ENCODE measurements at places on chromosomes 6 and 20. TPM values are rescaled to one million over a fixed set of nuclear protein-coding genes. Genes with fewer than 3 reads are reported as not detected.

The SOBP gene
- 14.6 TPM for polyA plus RNA-seq

The ZNF311 gene
- polyA plus RNA-seq = 5.4 TPM

The SGK2 gene
- polyA plus RNA-seq = 38.9 TPM

The AGPAT1 gene
- 94.6 TPM for polyA plus RNA-seq

The GJA10 gene
- not detected for polyA plus RNA-seq

The FITM2 gene
- 8.5 TPM for polyA plus RNA-seq

The DOK5 gene
- polyA plus RNA-seq = 10.8 TPM

The RAET1G gene
- polyA plus RNA-seq = 1.2 TPM

DNA sequence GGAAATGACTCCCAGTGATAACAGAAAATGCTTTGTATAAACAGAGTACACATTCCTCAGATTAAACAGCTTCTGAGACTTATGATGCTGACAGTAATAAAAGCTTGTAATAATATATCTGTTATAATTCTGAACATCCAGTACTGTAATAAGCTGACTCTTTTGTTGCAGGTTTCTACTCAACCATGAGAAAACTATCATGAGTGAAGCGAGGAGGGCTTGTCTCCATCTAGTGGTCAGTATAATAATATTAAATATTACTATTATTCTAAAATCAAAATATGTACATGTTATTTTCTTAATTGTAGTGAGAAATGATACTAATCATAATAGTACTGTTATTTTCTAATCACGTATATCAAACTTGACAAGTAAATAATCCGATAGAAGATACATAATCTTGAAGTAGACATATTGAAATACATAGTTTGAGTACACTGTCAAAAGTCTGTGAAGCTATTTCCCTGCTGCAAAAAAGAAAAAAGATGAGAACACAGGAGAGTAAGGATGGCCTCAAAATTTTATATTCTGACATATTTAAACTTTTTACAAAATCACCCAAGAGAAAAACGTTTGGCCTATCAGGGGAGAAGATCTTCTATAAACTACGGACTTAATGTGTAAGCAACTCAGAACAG is 183.1 kb downstream of the MOXD1 start:
- DNase-seq = no peak

DNA sequence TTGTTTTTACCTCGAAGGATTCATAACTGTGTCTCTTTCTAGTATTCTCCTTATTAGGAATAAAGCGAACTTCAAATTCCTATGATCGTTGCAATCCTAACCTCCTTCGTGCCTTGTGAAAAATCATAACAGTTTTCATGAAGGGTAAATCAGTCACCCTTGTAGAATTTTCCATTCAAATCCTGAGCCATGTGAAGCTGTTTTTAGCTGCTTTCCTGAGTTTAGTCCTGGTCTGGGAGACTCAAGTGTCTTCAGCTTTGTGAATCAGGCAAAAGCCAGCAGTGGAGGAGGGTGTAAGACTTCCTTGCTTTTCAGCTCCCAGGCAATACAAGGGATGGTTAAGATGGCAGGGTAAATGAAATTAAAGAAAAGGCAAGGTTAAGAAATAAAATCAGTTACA is 24.3 kb downstream of the GCNT2 start:
- no peak for DNase-seq

GRCh38 chr6:127879685-127880084 is 21.2 kb downstream of the THEMIS start:
- no peak for DNase-seq

- no peak for DNase-seq
Measured at GRCh38 chr6:113684382-113684901, 172.7 kb upstream of the MARCKS start.

GRCh38 chr6:19587238-19587942 is 249.8 kb upstream of the ID4 start:
- DNase-seq = no peak

GRCh38 chr6:28802417-28803336 is 121.1 kb downstream of the TRIM27 start:
- DNase-seq = no peak

DNA sequence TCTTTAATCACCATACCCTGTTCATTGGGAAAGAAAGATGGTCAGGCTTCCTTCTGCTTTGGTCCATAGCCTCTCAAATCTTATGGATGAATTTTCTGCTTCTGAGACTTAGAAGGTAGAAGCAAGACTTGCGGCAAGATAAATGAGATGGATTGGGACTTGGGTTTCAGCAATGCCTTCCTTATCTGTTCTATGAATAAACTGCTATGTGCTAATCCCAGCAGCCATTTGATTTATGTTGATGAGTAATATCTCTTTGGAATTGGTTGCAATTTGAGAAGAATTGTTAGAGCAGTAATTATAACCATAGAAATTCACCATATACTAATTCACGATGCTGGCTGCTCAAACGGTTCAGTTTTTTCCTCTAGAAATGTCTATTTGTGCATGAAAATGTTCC is 48.3 kb downstream of the TXLNB start:
- DNase-seq = no peak

DNA sequence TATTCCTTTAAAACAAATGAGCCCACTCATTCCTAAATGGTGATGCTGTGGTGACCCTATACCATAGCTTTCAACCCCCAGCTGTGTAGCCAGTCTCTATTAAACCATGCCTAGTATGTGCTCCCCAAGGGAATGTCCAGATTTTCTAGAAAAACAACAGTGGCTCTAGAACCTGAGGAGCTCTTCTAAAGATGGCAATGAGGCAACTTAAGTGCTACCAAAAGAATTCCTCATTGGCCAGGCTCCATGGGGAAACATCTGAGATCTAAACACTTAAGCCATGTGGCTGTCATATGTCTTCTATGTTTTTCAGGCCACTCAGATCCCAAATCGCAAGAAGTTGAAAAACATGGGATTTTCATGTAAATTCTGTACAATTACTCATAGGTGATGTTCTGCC is 191.0 kb downstream of the TPBG start:
- no peak for DNase-seq

- no peak for DNase-seq
Measured at GRCh38 chr20:23629542-23630391, 8.0 kb downstream of the CST3 start.

GRCh38 chr6:80638213-80639055 is 532.0 kb downstream of the BCKDHB start:
- peak; percentile 46 for DNase-seq

GRCh38 chr20:33709398-33709797 is 10.7 kb downstream of the PXMP4 start:
- DNase-seq = no peak

DNA sequence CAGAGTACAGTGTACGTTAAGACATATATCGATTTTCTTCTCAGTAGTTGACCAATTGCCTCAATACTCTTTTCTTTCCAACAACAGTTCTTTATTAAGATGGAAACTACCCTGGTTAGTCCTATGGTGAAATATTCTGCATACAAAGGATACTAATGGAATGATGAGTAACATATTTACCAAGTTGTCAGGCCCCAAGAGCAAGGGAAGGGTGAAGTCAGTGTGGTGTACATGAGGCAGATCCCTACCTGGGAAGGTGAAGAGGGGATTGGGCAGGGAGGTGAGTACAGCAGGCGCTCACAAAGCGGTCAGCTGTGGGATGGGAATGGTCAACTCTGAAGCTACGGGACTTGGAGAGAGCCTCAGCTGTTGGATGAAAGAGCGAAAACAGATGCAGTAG is 29.7 kb downstream of the GJA1 start:
- DNase-seq = no peak

- no peak for DNase-seq
Measured at GRCh38 chr6:89098461-89098860, 17.9 kb downstream of the PNRC1 start.

GRCh38 chr6:128882991-128883611 is at the start of gene LAMA2:
Gene LAMA2, plus strand, starts transcription at chr6:128883138. Its CDS starts 108 bp downstream, at chr6:128883246.
- peak; percentile 70 for DNase-seq

DNA sequence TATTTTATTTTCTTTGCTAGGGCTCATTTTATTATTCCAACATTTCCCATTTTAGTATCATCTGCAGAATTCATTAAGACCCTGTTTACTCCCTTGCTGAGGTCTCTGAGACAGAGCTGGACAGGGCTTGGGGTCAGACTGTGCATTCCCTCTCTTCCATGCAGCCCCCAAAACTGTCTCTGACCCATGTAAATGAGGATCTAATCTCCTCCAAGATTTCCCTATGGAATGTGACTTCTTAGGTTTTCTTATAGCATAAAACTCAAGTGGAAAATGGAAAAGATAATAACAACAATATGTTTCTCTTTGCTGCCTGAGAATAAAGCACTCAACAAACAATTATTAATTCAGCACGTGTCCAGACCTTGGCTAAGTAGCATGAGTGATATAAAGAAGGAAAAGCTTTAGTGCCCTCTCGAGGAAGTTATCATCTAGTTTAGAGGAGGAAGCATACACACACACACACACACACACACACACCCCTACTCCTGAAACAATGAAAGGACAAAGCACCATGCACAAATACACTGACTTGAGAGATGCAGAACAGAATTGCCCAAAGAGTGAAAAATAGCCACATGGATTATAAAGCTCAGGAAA is 815.5 kb downstream of the BCKDHB start:
- no peak for DNase-seq

DNA sequence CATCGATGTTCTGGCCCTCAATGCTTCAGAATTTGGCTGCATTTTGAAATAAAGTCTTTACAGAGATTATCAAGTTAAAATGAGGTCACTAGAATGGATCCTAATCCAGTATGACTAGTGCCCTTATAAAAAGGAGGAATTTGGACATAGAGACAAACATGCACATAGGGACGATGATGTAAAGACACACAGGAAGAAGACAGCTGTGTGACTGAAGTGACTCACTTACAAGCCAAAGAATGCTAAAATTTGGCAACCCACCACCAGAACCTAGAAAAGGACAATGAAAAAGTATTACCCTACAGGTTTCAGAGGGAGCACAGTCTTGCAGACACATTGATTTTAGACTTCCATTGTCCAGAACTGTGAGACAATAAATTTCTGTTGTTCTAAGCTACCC is 322.8 kb upstream of the GJE1 start:
- DNase-seq = no peak

GRCh38 chr6:146739696-146740095 is 140.9 kb downstream of the ADGB start:
- DNase-seq = no peak

DNA sequence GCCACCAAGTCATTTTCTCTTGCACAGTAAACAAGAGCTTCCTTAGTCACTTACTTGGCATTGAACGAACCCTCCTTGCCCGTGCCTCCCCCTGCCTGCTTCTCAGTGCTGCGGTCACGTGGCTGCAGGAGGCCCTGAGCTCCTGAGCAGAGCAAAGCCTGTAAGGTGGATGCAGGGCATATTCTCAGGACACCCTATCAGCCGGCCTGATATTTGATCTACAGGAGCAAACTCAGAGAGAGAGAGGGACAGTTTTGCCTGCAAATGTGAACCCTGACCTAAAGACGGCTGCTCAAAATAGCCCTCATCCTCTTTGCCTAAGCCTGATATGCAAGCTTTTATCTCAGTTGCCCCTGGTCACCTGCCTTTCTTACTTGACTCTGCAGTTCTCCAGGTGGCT is 93.0 kb upstream of the POPDC3 start:
- DNase-seq = no peak

DNA sequence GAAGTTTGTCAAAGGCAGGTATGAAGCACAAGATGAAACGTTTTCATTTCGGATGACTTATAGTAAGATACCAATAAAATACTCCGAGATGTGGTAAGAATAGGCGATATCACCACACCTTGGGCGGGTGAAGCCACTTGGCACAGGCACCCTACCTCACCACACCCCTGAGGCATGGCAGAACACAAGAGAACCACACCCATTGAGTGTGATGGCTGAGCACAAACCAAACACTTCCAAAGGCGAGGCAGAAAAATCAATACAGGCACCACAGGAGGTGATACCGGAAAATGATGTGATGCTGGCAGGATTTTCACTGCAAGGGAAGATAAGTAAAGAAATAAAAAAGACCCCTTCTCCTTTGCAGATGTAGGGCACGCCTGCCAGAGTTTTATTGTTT is 332.9 kb upstream of the PRDM1 start:
- DNase-seq = no peak

DNA sequence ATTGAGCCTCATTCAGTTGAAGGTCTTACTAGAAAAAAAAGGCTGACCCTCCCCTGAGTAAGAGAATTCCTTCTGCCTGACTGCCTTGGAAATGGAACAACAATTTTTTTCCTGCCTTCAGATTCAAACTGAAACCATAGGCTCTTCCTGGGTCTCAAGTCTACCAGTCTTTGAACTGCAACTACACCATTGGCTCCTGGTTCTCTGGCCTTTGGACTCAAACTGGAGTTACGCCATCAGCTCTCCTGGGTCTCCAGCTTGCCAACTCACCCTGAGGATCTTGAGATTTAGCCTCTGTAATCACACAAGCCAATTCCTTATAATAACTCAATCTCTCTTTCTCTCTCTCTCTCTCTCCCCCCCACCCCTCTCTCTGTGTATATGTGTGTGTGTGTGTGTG is 36.0 kb upstream of the SNX9 start:
- DNase-seq = no peak

Measured in renal cortex interstitium (tissue), 15 donors.